Left renal cortex interstitium (tissue), 4 donors: ENCODE measurements at places on chromosomes 5 and 9. TPM values are rescaled to one million over a fixed set of nuclear protein-coding genes. Genes with fewer than 3 reads are reported as not detected.

DNA sequence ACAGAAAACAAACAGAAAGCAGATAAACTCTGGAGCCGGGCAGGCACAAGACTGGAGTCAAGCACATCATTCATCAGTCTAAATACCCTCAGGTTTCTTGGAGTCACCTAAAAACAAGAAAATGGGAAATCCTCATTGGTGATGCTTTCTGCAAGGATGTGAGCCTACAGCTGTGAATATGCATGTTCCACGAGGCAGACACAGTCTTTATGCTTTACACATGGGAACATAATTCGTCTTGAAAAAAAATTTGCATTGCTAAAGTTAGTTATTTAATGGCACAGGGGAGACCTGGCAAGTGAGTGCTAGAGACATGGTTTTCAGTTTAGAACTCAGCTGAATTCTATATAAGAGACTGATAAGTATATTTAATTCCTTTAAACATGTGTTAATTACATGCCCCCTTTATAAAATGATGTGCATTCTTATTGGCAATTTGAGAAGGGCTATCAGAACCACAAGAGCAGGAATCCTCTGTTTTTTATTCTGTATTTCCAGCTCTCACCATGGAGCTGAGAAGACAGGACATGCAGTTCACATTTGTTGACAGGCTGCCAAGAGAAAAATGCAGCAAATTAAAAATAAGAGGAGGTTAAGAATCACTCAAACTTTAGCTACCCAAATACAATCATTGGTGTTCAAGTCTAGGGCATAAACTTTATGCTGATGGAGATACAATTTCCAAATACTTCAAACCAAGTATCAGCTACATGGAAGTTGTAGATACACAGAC, 438.0 kb upstream of the MPDZ start:
- DNase-seq = no peak

GRCh38 chr5:176362233-176362490, 598 bp upstream of the KIAA1191 start:
- no peak for DNase-seq

EFNA5 gene
- polyA plus RNA-seq = 25.3 TPM

- DNase-seq = no peak
These were observed 536 bp upstream of the PPIC start for GRCh38 chr5:123037104-123037418.

- DNase-seq = no peak
These were observed 776.6 kb upstream of the CDH9 start for GRCh38 chr5:27814983-27815382.

ZNF474 gene
- polyA plus RNA-seq = 0.32 TPM
